ENCODE measurements at places on chromosomes 4 and X.

DNA sequence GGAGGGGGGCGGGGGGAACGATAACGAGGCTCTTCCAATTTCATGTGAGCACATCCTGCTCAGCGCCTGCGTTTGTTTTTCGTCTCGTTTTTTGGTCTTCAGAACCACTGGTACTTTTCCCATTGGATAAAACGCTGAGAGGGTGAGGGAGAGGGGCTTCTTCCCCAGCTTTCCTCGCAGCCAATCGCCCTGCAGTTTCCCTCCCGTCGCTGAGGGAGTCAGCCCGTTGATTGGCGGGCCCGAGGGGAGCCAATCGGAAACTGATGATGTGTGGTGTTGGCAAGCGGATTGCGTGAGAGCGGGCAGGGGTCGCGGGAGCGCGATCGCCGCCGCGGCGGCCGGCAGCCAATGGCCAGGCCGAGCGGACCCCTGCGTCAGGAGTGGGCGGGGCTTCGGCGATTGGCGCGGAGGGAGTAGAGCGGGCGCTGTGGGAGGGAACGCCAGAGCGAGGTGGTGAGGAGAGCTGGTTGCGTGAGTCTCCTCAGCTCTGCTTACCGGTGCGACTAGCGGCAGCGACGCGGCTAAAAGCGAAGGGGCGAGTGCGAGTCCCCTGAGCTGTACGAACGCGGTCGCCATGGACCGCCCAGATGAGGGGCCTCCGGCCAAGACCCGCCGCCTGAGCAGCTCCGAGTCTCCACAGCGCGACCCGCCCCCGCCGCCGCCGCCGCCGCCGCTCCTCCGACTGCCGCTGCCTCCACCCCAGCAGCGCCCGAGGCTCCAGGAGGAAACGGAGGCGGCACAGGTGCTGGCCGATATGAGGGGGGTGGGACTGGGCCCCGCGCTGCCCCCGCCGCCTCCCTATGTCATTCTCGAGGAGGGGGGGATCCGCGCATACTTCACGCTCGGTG is at the start of gene TSPYL2:
Gene TSPYL2, plus strand, starts transcription at position 443 of the 848 bp plus-strand sequence. Its CDS starts 132 bp downstream, at position 575.
- peak; percentile 91 for DNase-seq

GRCh38 chrX:148567229-148567628 is 66.8 kb downstream of the AFF2 start:
- peak; percentile 19 for DNase-seq

DNA sequence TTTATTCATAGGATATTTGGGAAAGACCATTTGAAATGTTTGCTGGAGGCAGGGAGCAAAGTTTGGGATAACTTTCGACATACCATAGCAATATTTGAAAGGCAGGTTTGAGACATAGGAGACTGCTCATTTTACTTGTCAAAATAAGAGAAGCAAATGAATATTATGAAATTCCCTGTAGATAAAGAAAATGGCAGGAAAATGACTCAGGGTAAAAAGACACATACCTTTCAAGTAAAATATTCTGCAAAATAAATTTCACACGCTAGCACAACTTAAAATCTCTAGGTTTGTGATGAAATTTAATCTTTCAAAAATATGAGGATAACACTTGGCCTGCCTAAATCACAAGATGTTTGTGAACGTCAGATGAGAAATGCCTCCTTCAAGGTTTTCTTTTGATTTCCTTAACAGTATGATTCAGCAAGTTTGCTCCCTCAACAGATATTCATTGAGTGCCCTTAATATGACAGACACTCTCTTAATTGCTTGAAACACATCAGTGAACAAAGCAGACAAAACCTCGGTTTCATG is 6.6 kb downstream of the TMEM156 start:
- no peak for DNase-seq

GRCh38 chrX:318068-318738 is 393 bp downstream of the GTPBP6 start:
- peak; percentile 85 for DNase-seq

DNA sequence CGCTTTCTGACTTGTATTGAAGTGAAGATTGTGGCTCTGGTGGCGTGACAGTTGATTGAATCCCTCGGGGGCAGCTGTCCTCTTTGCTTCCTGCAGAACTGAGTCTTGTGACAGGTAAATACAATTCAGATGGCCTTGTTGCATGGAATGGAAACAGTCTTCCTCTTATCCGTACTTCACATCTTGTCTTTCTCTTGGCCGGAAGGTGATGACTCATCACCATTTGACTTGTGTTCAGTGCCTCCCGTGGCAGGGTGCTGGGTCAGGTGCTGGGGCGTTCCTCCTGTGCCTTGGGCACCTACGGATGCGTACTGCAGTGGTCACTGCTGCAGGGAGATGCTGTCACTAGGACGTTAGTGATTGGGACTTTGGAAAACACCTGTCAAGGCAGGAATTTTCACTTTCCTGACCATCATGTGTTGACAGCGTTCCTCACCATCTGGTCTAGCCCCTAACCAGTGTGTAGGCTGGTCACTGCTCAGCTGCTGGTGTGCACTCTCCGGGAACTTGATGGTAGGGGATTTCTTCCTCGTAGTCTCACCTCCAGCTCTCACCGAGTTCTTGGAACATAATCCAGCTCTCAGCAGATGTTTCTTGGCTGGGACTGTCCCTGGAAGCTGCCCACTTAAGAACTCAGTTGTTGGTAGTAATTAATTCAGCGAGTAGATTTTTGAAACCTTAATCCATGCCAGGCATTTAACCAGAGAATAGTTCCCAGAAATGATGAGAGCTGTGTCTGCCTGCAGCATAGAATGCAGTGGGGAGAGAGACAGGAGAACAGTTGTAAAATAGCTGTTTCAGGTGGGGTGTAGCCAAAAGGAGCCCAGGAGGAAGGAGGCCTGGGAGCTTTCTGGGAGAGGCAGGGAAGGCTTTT is 7.2 kb downstream of the TBC1D14 start:
- DNase-seq, result no peak

DNA sequence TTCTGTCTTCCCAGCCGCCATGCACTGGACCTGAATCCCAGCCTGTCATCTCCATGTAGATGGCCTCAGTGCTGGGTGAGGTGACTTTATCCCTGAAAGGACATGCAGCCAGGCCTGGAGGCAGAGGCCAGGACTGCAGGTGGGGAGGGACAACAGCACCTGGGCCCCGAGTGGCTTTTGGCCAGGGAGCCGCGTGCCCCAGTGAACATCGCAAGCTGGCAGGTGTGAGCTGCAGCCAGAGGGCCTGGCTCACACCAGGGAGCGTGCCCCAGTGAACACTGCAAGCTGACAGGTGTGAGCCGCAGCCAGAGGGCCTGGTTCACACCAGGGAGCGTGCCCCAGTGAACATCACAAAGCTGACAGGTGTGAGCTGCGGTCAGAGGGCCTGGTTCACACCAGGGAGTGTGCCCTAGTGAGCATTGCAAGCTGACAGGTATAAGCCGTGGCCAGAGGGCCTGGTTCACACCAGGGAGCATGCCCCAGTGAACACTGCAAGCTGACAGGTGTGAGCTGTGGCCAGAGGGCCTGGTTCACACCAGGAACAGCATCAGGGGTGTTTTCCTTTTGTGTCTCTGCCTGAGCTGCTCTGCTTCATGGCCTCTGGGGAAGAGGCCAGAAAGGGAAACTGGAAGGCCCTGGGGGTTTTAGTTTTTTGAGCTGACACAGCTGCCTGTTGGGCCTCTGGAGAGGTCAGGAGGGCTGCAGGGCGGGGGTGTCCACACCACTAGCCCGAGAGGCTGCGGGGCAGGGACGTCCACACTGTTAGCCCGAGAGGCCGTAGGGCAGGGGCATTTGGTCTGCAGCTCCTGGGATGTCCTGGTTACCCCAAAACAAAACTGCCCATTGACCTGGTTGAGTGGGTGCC is 22.7 kb upstream of the PSAPL1 start:
- DNase-seq, result no peak

- DNase-seq, result no peak
Measured at GRCh38 chr4:12697970-12698369, 786.2 kb downstream of the RAB28 start.

- no peak for DNase-seq
Measured at GRCh38 chr4:34464196-34464595, 1780.1 kb downstream of the ARAP2 start.

DNA sequence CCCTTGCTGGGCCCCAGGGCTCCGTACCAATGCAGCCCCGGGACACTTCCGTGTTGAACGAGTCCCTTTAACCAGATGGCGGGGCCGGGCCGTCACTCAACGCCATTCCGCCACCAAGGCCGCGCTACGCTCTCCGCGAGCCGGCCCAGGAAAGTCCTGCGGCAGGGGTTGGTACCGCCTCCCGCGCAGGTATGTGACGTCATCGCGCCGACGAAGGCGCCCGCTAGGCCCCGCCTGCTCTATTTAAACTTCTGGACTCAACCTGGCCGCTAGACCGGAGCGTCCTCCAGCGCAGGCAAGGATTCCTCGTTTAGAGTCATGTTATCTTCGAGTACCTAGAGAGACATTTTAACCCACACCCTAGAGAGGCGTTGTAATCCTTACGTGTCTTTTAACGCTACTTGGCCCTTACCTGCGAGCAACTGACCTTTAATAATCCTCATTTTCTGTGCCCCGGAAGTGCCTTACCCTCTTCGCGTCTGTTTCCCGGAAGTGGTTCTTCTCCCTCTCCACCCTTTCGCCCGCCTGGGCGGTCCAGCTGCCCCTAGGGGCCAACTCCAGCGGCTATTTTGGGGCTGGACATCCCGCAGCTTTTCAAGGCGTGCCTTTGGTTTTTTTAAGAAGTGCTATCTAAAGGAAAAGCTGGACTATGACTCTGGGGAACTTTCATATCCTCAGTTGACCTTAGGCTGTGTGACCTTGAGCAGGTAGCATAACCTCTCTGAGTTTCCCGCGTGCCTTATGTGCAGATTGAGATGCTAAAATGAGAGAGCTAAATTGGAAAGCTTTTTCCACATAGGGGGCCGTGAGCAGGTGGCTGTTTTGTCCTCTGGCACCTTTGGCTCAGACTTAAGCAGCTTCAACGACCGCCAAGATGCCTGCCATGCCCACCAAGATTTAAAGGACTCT is at the start of gene PNPLA4:
Gene PNPLA4, minus strand, starts transcription at position 155 of the 909 bp plus-strand sequence. CDS start 1,294 bp downstream, outside the sequence.
- no peak for DNase-seq

DNA sequence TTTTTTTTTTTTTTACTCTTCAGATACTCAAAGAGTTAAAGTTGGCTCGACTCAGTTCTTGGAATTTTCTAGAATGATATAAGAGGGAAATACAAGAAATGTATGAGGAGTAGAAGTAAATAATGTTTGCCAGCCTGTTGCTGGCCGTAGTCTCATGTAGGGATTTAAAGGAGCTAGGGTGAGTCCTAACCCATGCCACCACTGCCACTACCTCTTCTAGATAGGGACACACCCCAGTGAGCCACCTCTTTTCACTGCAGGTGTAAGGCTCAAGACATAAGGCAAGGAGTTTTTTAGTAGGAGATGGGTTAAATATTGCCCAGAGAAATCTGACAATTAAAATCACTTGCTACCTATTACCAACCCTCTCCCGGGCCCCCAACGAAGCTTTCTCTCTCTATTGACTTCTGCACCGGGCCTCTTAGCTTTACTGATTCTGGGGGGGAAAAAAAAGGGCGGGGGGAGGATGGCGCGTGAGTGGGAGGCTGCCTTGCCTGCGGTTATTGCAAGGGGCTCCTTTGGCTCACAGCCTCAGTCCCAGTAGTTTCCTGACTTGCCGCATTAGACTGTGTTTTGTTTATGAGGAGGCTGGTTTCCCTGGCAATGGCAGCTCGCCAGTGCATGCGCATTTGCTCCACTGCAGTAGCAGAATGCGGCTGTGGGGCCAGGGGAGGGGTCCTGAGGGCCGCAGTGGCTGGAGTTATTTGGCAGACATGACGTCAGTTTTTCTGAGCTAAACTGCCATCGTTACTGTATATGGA is 3.0 kb downstream of the LINC00632 start:
- no peak for DNase-seq

GRCh38 chrX:40933706-40934425 is 151.4 kb upstream of the USP9X start:
- no peak for DNase-seq

GRCh38 chr4:158322109-158322508 is 111.8 kb downstream of the TMEM144 start:
- DNase-seq, result no peak

DNA sequence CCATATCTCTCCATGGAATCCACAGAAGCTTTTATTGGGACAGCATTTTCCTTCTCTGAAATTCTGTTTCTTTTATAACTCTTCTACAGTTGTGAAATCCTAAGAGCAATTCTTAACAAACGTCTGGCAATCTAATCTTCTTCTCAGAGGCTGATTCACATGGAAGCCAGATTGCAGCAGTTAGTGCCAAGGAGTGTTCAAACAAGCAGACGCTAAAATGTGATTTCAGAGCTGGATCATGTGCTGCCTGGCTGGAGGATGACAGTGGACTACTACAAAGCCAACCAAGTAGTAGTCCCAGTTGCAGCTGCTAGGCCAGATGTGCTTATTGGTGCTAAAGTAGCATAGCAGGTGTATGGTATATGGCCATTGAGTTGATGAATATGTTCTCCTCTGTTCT is 27.7 kb upstream of the GLRB start:
- DNase-seq, result peak; percentile 51

DNA sequence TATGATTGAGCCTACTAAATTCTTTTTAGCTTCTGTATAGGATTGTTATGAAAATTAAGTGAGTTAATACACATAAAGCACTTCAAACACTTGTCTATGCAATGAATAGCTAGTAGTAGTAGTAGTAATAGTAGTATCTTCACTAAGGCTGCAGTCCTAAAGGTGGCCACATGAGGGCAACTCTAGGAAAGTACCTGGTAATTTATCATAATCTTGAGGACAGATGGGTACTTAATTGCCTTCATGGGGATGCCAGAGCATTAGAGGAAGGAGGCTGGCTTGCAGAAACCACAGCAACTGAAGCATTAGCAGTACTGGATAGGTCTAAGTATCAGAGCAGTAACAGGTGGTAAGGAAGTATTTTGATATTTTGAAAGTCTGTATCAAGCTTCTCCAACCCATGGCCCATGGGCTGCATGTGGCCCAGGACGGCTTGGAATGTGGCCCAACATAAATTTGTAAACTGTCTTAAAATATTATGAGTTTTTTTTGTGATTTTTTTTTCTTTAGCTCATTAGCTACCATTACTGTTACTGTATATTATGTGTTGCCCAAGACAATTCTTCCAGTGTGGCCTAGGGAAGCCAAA is 17.3 kb downstream of the NIPAL1 start:
- DNase-seq, result no peak

GRCh38 chr4:4946416-4946815 is 72.8 kb downstream of the CYTL1 start:
- DNase-seq, result no peak

DNA sequence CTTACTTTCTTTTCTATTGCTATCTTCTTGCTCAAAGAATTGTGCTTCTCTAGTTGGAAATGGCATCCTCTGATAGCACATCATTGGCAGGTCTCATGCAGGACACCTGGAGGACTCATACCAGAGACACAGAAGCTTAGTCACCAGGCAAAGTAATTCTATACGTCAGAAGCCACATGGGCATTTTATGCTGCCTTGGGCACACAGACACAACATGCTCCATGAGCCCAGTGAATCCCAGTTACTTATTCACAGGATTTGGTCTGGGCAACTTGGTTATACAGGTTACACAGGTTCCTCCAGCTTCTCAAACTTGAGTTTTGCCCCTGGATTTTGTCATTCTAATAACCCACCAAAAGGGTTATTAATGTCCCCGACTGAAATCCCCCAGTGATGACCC is 7.1 kb downstream of the RASSF6 start:
- DNase-seq, result no peak
